ENCODE measurements at places on chromosomes 13 and 19. TPM values are rescaled to one million over a fixed set of nuclear protein-coding genes. Genes with fewer than 3 reads are reported as not detected.

The KLK14 gene
- total RNA-seq, result 0.26 TPM

The RNF17 gene
- 1.5 TPM for total RNA-seq

The SIRT6 gene
- total RNA-seq, result 37.9 TPM

The SUCLA2 gene
- total RNA-seq, result 43.8 TPM

The ZNF793 gene
- 3.2 TPM for total RNA-seq

The PRTN3 gene
- total RNA-seq, result not detected

The ZNF333 gene
- total RNA-seq, result 20.3 TPM

The SIGLEC8 gene
- total RNA-seq, result not detected

The ZNF99 gene
- total RNA-seq, result 0.05 TPM

The ZNF583 gene
- total RNA-seq, result 3.6 TPM

The ZNF578 gene
- 0.11 TPM for total RNA-seq

The ESD gene
- 79.2 TPM for total RNA-seq
